ENCODE measurements at places on chromosomes 4 and X. TPM values are rescaled to one million over a fixed set of nuclear protein-coding genes. Genes with fewer than 3 reads are reported as not detected.

Gene STAP1
- 0.14 TPM for polyA plus RNA-seq

Gene GSX2
- polyA plus RNA-seq: not detected

Gene SLC38A5
- polyA plus RNA-seq: 0.83 TPM

Gene SPANXN4
- polyA plus RNA-seq: not detected

Gene CRLF2
- not detected for polyA plus RNA-seq
